ENCODE measurements at places on chromosomes 7 and 10. TPM values are rescaled to one million over a fixed set of nuclear protein-coding genes. Genes with fewer than 3 reads are reported as not detected.

Gene TMEM196
- total RNA-seq = not detected

DNA sequence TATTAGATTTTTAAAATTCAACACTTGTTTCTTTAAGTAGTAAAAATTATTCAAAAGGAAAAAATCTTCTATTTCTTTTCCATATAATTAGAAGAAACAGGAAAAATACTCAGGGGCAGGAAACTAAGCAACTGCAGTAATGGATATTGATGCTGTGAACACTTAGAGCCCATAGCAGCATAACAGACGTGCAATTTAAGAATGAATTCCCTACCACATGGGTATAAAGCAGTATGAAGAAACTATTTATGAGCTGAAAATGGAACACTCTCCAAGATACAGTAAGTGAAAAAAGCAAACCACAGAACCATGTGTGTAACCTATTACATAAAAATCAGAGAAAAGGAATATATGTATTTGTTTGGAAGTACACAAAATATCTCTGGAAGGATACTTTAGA, 30.8 kb downstream of the ARHGAP19 start:
- no peaks in the 10 kb centered on the region for H3K27me3 ChIP-seq
- no peak for DNase-seq
- H3K4me1 ChIP-seq = no peaks in the 10 kb centered on the region
- H3K36me3 ChIP-seq = peaks cover 12% of the 10 kb centered on the region
- no peak overlapping the region for H3K27ac ChIP-seq

Gene CYP3A7
- not detected for total RNA-seq

Gene MLXIPL
- not detected for total RNA-seq

DNA sequence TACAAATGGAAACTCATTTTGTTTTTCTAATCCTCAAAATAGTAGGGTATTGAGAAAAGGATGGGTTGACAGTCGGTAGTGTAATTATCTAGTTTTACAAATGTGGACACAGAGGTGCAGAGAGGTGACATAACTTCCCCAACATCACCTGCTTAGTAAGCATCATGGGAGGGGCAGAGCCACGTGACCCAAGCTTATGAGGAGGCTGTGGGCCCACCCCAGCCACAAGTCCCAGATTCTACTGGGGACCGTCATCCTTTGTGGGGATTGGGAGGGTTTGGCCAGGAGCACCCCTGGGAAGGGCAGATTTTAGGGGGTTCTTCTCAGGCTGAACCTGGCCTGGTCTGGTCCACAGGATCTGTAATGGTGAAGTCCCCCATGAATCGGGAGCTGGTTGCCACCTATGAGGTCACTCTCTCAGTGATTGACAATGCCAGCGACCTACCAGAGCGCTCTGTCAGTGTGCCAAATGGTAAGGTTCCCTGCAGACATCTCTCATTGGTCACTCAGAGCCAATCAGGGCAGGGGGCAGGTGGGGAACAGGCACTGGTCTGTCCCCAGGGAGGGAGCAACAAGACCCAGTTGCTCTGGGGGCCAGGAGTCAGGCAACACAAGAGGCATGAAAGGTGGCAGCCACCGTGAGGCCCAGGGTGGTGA, 23.6 kb upstream of the VSIR start:
- H3K36me3 ChIP-seq = no peaks in the 10 kb centered on the region
- no peaks in the 10 kb centered on the region for H3K27me3 ChIP-seq
- DNase-seq = no peak
- H3K4me1 ChIP-seq = no peaks in the 10 kb centered on the region
- H3K27ac ChIP-seq = no peak overlapping the region
- H3K4me3 ChIP-seq = no peak overlapping the region

DNA sequence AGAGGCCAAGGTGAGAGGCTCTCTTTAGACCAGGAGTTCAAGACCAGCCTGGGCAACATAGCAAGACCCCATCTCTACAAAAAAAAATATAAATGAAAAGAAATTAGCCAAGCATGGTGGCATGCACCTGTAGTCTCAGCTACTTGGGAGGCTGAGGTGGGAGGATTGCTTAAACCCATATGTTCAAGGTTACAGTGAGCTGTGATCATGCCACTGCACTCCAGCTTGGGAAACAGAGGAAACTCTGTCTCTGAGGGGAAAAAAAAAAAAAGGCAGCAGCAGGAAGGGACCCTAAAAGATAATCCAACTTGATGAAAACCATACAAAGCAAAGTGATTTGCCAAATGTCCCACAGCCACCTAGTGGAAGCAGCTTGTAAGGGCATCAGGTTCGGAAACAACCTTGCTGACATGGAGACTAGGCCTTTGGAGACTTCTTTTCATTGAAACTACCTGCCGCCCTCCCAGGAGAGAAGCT, 15.6 kb upstream of the PBLD start:
- H3K4me3 ChIP-seq = no peak overlapping the region
- peaks cover 64% of the 10 kb centered on the region for H3K36me3 ChIP-seq
- peak; percentile 41 for DNase-seq
- no peaks in the 10 kb centered on the region for H3K4me1 ChIP-seq
- H3K27me3 ChIP-seq = no peaks in the 10 kb centered on the region

DNA sequence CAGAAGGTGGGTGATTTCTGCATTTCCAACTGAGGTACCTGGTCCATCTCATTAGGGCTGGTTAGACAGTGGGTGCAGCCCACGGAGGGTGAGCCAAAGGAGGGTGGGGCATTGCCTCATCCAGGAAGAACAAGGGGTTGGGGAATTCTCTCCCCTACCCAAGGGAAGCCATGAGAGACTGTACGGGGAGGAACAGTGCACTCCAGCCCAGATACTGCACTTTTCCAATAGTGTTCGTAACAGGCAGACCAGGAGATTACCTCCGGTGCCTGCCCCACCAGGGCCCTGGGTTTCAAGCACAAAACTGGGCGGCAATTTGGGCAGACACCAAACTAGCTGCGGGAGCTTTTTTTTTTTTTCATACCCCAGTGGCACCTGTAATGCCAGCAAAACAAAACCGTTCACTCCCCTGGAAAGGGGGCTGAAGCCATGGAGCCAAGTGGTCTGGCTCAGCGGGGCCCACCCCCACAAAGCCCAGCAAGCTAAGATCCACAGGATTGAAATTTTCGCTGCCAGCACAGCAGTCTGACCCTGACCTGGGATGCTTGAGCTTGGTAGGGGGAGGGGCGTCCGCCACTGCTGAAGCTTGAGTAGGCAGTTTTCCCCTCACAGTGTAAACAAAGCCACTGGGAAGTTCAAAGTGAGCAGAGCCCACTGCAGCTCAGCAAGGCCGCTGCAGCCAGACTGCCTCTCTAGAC, 31.2 kb downstream of the ARMC10 start:
- H3K36me3 ChIP-seq = no peaks in the 10 kb centered on the region
- no peak overlapping the region for H3K27ac ChIP-seq
- DNase-seq = no peak
- no peaks in the 10 kb centered on the region for H3K4me1 ChIP-seq
- H3K4me3 ChIP-seq = no peak overlapping the region

Gene MMP21
- not detected for total RNA-seq

DNA sequence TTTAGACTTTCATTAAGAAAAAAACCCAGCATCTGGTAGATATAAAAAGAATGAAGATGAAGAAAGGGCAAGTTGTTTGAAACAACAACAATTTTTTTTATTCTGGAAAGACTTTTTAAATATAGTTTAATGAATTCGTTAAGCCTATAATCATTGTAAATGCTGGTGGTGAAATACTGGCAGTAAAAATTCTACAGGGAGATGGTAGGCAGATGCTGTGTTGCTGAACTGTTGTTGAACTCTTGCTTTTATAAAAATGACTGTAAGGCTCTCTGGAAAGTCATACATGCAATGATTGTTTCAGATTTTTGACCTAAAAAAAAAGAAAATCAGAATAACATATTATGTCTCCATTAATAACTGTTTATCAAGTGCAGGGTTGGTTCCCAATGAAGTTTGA, 39.0 kb downstream of the SCIN start:
- DNase-seq = no peak
- H3K27ac ChIP-seq = no peak overlapping the region
- no peak overlapping the region for H3K4me3 ChIP-seq
- H3K27me3 ChIP-seq = 0 out of 2 replicates have a peak, but pooled peaks cover 3% of the 10 kb centered on the region
- H3K4me1 ChIP-seq = no peaks in the 10 kb centered on the region
- H3K36me3 ChIP-seq = no peaks in the 10 kb centered on the region

GRCh38 chr7:50728184-50728583, 54.5 kb downstream of the GRB10 start:
- no peak overlapping the region for H3K4me3 ChIP-seq
- H3K27me3 ChIP-seq = no peaks in the 10 kb centered on the region
- no peak for DNase-seq

Gene TRDMT1
- 11.4 TPM for total RNA-seq

Gene ANLN
- total RNA-seq = 397 TPM

GRCh38 chr7:221978-222715, 29.8 kb downstream of the FAM20C start:
- no peak for DNase-seq
- no peak overlapping the region for H3K4me3 ChIP-seq
- no peaks in the 10 kb centered on the region for H3K27me3 ChIP-seq
- H3K27ac ChIP-seq = no peak overlapping the region
- no peaks in the 10 kb centered on the region for H3K36me3 ChIP-seq

DNA sequence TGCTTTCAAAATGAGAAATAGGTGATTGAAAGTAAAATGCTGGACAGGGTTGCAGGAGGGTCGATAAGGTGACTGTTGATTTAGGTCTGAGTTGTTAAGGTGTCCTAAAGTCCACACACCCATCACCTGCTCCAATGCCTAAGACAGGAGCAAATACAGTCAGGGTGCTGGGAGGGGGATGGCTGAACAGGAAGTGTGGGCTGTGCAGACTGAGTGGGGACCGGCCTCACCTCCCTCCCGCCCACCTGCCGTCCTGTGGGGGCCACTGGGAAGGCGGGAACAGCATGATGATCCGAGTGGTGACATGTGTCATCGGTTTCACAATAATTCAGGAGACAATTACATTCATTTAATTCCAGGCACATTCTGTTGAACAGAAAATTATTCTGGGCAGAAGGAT, 260.8 kb downstream of the DNAJB6 start:
- DNase-seq = no peak
- no peaks in the 10 kb centered on the region for H3K36me3 ChIP-seq
- H3K27me3 ChIP-seq = no peaks in the 10 kb centered on the region
- no peak overlapping the region for H3K27ac ChIP-seq
- no peak overlapping the region for H3K4me3 ChIP-seq
- H3K4me1 ChIP-seq = no peaks in the 10 kb centered on the region

GRCh38 chr10:74335501-74335900, 184.5 kb downstream of the ADK start:
- no peak overlapping the region for H3K27ac ChIP-seq
- no peak overlapping the region for H3K4me3 ChIP-seq
- no peaks in the 10 kb centered on the region for H3K27me3 ChIP-seq
- DNase-seq = no peak
- no peaks in the 10 kb centered on the region for H3K36me3 ChIP-seq

Gene SPDYE2B
- total RNA-seq = not detected

- peak overlapping the region; percentile 65 for H3K27ac ChIP-seq
- peak; percentile 85 for DNase-seq
- no peaks in the 10 kb centered on the region for H3K27me3 ChIP-seq
- H3K36me3 ChIP-seq = no peaks in the 10 kb centered on the region
- H3K4me1 ChIP-seq = peaks cover 28% of the 10 kb centered on the region
Observed at GRCh38 chr7:18792871-18793595, 297.5 kb downstream of the HDAC9 start.

- H3K27ac ChIP-seq = no peak overlapping the region
- H3K4me3 ChIP-seq = no peak overlapping the region
- DNase-seq = no peak
Observed at GRCh38 chr10:114697061-114697598, 39.1 kb upstream of the ABLIM1 start.

Gene CPED1
- 64.8 TPM for total RNA-seq

DNA sequence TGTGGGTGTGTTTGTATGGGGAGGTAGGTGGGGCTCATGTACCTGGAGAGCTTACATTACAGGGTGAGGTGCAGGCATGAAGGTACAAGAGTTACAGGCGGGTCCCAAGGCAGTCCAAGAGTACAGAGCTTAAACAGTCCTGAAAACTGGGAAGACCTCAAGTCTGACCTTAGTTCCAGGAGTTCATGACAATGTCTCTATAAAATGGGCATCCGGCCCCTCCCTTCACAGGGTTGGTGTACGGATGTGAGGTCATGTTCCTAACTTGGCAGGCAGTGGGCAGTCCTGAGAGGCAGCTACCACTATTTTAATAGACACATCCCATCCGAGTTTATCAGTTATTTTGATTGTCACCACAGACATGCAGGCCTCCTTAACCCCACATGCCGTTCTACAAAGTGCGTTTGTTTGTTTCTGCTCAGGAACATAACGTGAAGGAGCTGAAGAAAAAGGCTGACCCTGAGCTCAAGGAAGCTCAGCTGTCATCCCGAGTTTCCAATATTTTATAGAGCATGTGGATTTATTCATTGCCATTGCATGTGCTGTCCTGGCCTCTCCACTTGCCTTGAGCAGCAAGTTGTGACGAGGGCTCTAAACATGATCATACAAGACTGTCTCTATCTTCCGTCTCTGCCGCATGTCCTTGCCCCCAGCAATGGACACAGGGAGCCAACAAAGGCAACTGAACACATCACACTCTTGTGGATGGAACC, 647.5 kb upstream of the IGFBP3 start:
- no peaks in the 10 kb centered on the region for H3K27me3 ChIP-seq
- no peak for DNase-seq
- no peak overlapping the region for H3K27ac ChIP-seq
- no peak overlapping the region for H3K4me3 ChIP-seq
- H3K36me3 ChIP-seq = no peaks in the 10 kb centered on the region

Gene SLIT1
- total RNA-seq = not detected

DNA sequence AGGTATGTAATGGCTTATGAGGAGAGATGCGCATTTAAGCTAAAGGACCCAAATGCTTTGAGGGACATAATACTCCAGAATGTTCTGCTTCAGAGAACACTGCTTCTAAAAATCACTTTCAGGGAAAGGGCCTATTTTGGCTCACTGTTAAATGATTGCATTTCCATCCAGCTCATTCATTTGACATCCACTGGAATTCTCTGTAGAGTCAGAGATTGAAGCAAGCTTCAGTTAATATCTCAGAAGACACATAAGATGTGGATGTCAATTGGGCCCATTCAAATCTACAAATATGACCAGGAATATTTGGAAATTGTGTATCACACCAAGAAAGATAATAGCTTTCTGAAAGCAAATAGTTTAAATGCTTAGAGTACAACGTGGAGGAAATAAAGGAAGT, 209.9 kb upstream of the VSTM2A start:
- no peak overlapping the region for H3K4me3 ChIP-seq
- H3K27ac ChIP-seq = no peak overlapping the region
- DNase-seq = no peak
- no peaks in the 10 kb centered on the region for H3K36me3 ChIP-seq
- H3K4me1 ChIP-seq = no peaks in the 10 kb centered on the region

GRCh38 chr7:148397985-148398384, 192.6 kb upstream of the C7orf33 start:
- H3K36me3 ChIP-seq = no peaks in the 10 kb centered on the region
- no peak overlapping the region for H3K27ac ChIP-seq
- no peaks in the 10 kb centered on the region for H3K4me1 ChIP-seq
- no peak for DNase-seq
- peaks cover 10% of the 10 kb centered on the region for H3K27me3 ChIP-seq

Gene PAXIP1
- 9.9 TPM for total RNA-seq

GRCh38 chr10:17001961-17002749, 127.5 kb downstream of the CUBN start:
- no peak overlapping the region for H3K27ac ChIP-seq
- no peak overlapping the region for H3K4me3 ChIP-seq
- H3K27me3 ChIP-seq = no peaks in the 10 kb centered on the region
- H3K4me1 ChIP-seq = peaks cover 17% of the 10 kb centered on the region

Gene GNGT1
- not detected for total RNA-seq

Gene DMBT1
- not detected for total RNA-seq
